NCI-H2029 treated with DMSO at 0.1 percent for 48 hours (cell line): ENCODE measurements at places on chromosomes 1 and 21.
A peak's percentile ranks its signal among the peaks of the same experiment; 100 is the strongest.

DNA sequence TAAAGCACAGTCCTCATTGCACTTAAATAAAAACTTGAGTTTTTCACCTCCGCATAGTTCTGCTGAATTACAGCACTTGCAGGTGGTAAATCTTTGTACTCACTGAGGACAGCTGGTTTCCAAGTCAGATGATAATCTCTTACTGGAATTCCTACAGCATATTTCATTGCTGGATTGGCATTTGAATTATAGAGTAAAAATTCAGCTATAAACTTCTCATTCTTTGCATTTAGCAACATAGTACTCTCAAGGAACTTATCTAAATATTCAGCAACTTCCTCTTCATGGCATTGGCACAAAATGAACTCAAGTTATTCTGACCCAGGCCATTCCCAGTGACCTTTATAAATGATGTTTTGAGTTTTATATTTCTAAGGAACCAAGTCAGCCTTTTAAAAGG is 23.4 kb downstream of the GORAB start:
- DNase-seq = no peak

DNA sequence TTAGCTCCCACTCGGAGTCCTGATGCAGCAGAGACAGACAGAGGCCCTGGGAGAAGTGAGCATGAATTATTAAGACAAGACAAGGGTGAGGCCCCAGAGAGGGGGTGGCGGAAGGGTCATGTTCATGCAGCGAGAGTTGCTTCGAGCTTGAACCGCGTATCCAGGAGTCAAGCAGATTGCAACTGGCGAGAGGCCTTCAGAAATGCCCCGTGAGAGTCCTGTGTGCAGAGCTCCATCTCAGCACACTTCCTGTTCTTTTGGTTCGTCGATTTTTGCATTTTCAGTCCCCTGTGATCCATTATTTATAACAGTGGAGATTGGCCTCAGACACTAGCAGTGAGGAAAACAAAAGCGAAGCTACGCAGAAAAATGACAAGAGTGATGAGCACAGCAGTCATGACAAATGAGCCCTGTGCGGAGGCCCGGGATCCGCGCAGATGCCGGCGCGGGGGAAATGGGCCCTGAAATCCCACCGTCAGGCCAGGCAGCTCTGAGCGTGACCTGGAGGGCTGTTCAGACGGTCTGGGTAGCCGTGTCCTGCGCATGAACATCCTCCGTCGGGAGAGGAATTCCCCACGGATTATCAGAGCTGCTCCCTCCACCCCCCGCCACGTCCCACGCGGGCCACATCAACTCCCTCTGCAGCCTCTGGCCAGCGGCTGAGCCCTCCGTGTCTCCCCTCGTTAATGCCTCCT is 15.0 kb downstream of the PDE9A start:
- DNase-seq = no peak

GRCh38 chr1:75710832-75711231 is 13.7 kb upstream of the ACADM start:
- DNase-seq = no peak

- DNase-seq = no peak
Measured at GRCh38 chr1:65953170-65953569, 160.5 kb downstream of the PDE4B start.

DNA sequence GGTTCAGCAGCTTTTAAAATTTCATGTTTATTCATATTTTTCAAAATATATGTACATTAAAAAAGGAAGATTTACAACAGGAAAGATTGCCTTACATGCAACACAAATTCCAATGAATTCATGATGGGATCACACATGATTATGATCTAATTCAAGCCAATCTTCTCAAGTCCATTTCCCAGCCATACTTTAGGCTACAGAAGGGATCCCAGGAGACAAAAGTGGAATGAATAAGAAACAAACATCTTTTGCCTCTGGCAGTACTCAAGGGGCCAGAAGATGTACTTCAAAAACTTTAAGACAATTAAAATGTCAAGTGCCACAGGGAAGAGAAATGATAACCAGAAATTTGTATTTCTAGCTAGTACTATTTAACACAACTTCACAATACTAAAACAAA is 10.2 kb upstream of the SH2D5 start:
- no peak for DNase-seq

GRCh38 chr1:53495633-53496345 is 36.6 kb downstream of the DMRTB1 start:
- no peak for DNase-seq

DNA sequence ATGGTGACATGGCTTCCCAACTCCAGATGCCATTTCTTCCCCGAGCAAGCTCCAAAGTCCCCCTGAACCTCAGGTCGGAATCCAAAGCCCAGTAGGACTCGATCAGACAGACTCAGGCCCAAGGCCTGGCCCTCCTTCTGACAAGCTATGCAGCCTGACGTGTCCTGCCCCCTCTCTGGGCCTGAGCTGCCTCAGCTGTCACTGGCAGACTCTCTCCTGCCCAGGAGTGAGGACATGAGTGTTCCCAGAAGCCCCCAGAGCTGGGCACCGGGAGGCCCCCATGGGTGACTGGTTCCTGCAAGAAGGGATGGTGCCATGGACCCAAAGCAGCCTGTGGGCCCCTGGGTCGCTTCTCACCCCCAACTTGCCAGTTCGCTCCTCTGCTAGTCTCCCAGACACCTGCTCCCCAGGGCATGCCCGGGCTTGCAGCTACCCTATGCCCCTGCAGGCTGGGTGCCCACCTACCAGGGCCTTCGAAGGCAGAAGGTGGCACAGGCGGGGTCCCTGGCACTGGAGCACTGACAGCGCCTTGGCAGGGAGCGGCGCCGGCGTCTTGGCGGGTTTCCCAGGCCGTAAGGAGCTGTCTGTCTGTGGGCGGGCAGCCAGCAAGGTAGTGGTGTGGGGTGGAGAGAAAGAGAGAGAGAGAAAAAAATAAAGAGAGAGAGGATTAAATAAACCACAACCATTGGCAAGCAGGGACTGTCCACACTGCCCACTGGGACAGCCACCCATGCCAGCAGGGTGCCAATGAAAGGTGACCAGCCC is 2.3 kb downstream of the EDN2 start:
- peak; percentile 100 for DNase-seq

DNA sequence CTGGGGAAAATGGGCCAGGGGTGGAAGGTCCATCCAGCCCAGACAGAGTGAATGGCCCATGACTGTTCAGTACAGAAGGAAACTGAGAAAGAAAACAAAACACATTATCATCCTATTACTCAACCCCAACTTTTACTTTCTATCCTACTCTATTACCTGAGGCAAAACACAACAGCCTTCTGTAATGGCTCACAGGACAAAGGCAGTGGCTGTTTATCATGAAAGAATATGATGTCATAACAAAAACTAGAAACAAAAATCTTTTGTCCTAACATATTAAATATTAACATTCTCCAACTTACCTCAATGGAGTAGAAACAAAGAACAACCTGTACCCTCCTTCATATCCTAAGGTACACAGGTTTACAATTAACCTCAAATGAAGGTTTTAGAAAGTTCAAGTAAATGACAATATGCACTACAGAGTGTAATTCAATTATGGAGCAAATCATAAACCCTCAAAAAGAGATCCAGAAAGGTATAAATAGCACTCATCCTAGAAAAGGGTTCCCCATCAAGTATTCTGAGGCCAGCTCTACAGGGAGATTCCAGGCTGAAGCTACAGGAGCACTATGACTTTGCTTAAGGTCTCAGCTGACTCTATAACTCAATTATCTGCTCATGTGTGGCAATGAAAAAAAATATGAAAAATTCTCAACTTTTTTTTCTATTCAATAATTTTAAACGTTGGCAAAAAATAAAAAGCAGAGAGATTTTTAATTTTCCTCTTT is 15.1 kb downstream of the ELK4 start:
- DNase-seq = no peak

- no peak for DNase-seq
Measured at GRCh38 chr1:41015281-41015896, 6.1 kb downstream of the SLFNL1 start.

GRCh38 chr1:41950820-41951219 is 32.1 kb upstream of the HIVEP3 start:
- no peak for DNase-seq

GRCh38 chr1:31485166-31485565 is 72.2 kb downstream of the SERINC2 start:
- DNase-seq = no peak

GRCh38 chr1:191912517-191912916 is 245.7 kb upstream of the RGS18 start:
- no peak for DNase-seq

DNA sequence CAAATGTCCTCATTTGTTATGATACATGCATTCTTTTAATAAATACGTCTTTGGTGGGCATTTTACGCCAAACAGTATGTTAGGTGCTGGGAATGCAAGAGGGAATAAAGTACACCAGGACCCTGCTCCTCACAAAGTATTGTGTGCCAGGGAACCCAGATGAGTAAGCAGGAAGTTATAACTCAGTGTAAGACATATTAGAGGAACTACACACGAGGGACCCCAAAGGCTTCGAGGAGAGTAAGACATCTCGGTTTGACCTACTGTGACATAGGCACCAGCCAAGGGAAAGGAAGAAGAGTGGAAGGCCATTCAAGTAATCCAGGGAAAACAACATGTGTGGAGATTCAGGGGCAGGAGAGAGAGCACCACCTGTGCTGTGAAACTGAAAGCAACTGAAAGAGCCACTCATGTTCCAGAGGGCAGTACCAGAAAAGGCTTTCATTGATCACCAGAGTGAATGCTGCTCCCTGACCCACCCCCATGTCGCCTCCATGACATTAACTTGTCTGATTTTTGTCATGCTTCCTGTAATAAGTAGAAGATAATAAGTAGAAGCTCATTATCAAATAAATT is 542.5 kb upstream of the PKN2 start:
- DNase-seq = no peak

GRCh38 chr1:94542088-94542870 is 720 bp upstream of the F3 start:
- no peak for DNase-seq

DNA sequence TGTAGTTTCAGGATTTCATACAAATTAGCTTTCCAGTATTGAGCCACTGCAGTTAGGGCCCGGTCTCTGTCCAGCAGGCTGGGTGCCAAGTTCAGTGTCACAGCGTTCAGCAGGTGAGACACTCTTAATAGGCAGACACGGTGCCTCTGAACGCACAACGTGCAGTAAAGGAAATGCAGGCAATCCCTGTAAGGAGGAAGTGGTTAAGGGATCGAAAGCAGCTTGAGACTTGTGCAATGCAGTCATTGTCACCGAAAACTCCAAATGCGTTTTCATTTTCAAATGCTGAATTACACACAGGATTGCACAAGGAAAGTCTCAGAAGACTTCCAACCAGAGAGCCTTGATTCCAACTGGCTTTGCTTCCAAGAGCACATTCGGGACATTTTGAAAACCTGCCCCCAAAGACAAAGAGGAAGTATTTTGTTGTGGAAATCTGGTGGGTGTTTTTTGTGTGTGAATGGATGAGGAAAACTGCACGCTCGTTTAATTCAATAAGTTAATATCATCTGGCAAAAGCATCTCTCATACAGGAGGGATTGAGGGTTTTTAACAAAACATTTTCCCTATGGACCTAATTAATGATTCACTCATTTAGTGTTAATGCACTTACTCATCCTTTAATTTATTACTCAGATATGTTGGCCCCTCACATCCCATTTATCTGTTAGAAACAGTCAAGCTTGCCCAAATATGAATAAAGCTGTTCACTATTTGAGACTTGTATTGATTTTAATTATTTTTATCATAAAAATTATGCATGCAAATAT is 61.6 kb downstream of the PTGS2 start:
- DNase-seq = peak; percentile 25

- DNase-seq = no peak
Measured at GRCh38 chr1:194930132-194930531, 1678.1 kb downstream of the KCNT2 start.

GRCh38 chr1:212288615-212289014 is 3.4 kb downstream of the PPP2R5A start:
- no peak for DNase-seq

GRCh38 chr1:18725231-18725895 is 94.7 kb downstream of the PAX7 start:
- DNase-seq = no peak

DNA sequence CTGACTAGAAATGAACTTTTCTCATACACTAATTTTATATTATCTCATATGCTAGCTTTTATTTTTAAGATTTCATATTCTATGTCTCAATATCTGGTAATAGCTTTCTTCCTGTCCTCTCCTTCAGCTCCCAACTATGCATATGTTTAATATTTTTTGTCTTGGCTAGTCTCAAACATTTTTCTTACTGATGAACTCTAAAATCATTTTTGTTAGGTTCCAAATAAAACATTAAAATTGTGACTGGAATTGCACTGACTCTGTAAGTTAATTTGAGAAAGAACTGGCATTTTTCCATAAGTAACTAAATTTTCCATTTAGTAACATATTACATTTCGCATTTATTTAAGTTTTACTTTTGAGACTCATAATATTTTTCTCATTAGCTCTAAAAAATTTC is 368.5 kb upstream of the DPYD start:
- DNase-seq = no peak

DNA sequence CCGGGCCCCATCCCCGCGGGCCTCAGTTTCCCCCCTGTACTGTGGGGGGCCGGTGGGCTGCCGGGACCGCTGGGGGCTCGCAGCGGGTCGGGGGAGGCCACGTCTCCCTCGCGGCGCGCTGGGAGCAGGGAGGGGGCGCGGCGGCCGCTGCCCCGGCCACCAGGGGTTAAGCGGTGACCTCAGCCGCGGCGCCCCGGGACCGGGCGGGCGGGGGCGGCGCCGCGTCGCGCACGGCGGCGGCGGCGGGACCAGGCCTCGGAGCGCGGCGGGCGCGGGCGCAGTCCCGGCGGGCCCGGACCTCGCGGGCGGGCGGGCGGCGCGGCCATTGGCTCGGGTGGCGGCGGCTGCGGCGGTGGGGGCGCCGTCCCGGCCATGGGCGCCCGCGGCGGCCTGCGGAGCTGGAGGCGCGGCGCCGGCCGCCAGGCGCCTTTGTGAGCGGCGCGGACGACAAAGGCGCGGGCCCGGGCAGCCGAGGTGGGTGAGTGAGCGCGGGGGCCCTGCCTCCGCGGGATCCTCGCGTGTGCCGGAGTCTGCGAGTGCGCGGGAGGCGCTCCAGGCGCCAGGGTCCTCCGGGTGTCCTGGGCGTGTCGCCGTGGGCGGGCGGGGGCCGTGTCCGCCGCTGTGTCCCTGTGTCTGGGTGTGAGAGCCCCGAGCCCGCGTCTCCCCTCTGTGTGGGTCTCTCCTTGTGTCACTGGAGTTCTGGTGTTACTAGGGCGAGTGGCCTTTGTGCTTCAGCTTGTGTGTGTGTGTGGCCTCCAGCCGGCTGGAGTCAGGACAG is at the start of gene ARHGEF10L:
Gene ARHGEF10L, plus strand, starts transcription at position 222 of the 778 bp plus-strand sequence. CDS start 40,898 bp downstream, outside the sequence.
- DNase-seq = no peak

DNA sequence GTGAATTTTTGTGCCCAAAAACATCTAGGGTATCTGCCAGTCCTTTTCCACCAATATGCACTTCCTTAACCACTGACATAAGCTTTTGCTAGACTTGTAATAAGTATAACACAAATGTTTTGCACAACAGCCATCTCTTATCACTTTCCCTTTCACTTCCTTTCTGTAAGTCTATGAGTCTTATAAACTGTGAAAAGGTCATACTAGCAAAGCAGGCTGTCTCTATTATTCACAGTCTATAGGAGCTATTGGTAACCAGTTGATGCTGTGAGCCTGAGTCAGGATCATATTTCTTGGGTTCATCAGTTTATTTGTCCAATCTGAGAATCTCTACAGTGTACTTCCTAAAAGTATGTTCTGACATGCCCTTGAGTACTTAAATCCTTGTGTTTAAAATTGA is 172.6 kb downstream of the CHRM3 start:
- DNase-seq = no peak

- DNase-seq = no peak
Measured at GRCh38 chr1:201556841-201557571, 18.1 kb downstream of the NAV1 start.
